ENCODE measurements at places on chromosomes 16 and 17. TPM values are rescaled to one million over a fixed set of nuclear protein-coding genes. Genes with fewer than 3 reads are reported as not detected.

- DNase-seq: no peak
Measured at GRCh38 chr17:43402567-43402966, 3.8 kb downstream of the ARL4D start.

DNA sequence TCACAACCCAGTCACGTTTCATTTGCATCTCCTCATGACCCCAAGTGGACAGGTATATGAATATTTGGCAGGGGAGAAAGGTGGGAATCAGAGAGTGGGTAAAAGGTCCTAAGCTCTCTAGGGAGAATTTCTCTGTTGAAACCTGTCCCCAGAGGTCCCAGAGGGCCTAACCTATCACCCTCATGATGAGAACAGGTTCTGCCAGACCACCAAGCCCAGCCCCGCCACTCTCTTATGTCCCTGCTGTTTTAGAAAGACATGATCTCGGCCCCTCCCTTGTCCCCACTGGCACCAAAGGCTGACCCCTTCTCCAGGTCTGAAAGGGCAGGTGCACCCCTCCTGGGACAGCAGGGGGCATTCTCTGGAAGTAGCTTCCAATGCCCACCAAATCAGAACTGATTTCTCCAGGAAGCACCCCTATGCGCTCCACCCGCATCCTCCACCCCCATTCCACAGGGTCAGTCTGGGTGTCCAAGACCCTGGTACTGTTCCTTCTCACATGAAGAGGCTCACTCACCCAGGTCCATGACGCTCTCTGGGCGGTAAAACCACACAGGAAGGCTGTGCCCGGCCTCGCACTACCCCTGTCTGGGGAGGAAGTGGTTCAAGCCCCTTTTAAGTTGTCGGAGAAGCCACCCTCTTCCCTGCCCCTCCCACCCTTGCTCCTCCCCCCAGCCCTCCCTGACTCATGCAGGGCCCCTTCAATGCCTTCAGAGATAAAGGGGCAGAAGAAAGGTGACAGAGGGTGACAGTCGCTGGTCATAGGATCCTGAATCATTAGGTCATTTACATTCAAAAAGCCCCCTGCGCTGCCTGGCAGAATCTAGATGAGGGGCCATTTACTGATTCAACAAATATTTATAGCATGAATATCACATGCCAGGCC lies at the start of gene CCR7:
Gene CCR7 (minus strand): TSS at position 590 of the 886 bp plus-strand sequence. CDS start 63 bp downstream, at position 527.
- no peak for DNase-seq

DNA sequence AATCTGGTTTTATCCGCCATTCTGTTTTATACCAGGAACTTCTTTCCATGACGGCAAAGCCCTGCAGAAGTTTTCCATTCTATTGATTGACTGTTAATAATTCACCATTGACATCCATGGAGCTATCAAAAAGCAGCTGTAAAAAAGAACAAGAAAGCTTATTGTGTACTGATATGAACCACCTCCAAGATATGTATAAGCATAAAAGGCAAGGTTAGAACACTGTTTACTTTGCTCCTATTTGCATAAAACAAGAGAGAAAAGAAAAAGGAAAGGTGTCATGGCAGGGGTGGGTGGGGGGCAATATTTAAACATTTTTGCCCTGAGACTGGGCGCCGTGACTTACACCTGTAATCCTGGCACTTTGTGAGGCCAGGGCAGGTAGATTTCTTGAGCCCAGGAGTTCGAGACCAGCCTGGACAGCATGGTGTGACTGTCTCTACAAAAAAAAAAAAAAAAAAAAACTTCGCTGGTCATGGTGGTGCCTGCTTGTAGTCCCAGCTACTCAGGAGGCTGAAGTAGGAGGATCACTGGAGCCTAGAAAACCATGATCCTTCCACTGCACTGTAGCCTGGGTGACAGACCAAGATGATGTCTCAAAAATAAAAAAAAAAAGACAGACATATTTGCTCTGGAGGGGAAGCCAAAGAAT lies 52.5 kb downstream of the TMEM114 start:
- no peak for DNase-seq

DNA sequence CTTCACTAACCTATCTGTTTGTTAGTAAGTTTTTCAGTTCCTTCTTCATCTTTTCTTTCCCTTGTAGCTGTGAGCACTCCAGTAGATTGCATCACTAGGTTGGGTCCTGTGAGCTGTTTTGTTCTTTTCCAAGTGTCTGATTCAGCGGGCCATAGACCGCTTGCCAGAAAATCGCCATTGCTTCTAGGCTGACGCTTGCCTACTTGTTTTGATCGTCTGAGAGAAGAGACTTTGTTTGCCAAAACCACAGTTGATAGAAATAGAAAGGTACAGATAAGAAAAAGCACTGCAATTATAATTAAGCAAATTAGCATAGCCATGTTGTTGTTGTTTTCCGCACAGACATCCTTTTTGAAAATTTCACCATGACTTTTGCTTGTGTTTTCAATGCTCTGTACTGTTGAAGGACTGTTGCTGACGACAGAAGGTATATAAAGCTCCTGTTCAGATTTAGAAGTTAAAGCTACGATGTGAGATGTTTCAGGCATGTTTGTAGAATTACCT lies 3.1 kb downstream of the EVI2A start:
- DNase-seq: peak; percentile 92

DNA sequence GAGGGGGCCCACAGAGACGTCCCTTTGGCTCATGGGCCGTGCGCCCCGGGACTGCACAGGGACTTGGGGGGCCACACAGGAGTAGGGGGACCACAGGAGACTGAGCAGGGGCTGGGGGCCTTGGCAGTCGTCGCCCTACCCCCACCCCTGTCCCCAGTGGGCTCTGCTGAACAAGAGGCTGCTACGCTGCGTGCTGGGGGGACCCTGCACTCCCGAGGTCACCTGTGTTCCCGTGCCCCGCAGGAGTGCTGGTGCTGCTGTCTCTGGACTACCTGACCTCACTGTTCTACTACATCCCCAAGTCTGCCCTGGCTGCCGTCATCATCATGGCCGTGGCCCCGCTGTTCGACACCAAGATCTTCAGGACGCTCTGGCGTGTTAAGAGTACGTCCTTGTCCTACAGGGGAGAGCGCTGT lies 14.4 kb upstream of the RNF213 start:
- DNase-seq: no peak

DNA sequence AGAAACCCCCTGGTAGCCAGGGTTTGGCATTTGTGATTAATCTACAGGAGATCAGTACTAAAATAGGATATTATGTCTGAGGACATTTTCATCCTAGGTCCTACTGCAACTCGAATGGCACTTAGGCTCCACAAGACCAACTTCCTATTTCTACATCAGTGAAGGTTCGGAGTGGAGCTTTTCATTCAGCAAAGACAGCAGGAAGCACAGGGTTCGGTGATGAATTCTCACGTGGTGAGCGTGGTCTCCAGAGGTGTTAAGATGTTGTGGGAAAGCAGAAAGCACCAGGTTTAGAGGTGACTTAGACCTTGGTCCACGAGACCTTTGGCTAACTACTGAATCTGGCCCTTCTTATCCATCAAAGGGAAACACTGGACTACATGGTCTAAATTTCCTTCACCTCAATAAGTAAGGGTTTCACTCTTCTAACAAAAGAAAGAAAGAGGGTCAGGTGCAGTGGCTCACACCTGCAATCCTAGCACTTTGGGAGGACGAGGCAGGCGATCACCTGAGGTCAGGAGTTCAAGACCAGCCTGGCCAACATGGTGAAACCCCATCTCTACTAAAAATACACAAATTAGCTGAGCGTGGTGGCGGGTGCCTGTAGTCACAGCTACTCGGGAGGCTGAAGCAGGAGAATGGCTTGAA lies 13.9 kb upstream of the HELZ start:
- DNase-seq: no peak

DNA sequence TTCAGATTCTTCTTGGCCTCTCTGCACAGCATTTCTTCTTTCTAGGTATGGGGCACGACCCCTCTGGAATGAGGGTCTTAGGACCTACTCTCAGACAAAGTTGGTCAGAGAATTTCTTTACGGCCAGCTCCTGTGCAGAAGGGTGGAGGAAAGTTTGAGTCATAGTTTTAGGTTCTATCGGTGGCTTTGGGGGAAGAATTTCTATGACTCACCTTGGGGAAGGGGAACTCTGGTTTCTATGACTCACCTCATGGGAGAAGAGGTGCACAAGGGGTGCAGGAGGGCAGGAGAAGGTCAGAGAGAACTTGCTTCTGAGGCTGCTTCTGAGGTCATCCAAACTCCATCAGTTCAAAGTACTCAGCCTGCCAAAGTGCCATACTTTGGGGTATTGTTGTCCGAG lies 2.5 kb upstream of the ABCC12 start:
- peak; percentile 87 for DNase-seq

- no peak for DNase-seq
Measured at GRCh38 chr17:48539177-48539576, 5.7 kb downstream of the HOXB2 start.

DNA sequence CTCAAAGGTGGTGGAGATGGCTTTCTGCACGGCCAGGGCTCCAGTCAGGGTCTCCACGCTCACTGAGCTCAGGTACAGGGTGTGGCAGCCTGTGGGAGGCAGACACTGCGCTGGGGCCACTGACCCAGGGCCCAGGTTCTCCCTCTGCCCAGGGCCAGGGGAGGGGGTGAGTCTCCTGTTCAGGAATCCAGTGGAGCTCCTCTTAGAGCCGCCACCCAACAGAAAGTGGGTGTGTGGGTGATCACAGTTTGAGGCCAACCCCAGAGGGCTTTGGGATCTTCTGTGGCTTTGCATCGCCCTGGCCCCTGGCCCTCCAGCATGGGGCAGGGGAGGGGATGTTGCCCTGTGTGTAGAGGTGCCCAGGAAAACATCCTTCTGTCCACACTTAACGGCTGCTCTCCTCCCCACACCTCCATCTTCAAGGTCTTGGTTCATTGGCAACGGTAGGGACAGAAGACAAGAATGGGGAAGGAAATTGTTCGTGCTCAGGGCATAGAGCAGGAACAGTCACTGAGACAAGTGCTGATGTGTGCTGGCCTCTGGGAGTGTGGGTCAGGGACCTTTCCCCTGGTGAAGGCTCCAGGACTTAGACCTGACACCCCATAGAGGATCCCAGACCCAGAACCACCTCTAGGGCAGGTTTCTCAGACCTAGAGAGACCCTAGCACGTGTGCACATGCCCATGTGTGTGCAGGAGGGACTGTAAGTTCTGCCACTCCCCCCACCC lies 21.5 kb downstream of the TNS4 start:
- no peak for DNase-seq

GRCh38 chr17:19760746-19761145 lies 12.6 kb upstream of the ALDH3A1 start:
- no peak for DNase-seq

DNA sequence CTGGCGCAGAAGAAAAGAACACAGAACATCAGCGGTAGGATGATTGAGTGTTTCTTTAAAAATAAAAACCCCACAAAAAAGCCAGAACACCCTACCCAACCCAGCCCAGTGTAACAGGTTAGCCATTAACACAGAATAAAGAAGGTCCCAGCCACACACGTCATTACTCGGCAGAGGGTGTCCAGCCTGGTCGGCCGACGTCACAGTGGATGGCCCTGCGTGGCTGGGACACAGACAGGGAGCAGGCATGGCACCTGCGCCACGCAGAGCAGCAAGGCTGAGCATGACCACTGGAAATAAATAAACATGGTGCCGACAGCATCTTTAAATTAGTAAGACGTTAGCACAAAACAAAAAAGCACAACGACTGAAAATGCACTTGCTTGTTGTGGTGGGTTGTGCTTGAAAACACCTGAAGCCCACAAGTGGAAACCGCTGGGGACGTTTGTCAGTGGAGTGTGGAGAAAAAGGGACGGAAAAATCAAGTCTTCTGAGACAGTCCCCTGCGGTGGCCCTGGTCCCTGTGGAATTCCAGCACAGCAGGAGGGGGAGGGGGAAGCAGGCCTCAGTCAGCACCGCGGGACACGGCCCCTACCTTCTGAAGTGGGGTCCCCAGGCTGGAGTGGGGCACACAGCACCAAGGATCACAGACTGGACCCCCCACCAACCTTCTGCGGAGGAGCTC lies 39.2 kb downstream of the SLC7A5 start:
- DNase-seq: no peak

- no peak for DNase-seq
Measured at GRCh38 chr16:81569361-81570034, 124.9 kb downstream of the CMIP start.

- DNase-seq: no peak
Measured at GRCh38 chr16:8120001-8120400, 470.3 kb downstream of the TMEM114 start.

The TBC1D3B gene
- 12.5 TPM for total RNA-seq

The CRAMP1 gene
- 21.8 TPM for total RNA-seq
